ENCODE measurements at places on chromosomes 2 and 18.

DNA sequence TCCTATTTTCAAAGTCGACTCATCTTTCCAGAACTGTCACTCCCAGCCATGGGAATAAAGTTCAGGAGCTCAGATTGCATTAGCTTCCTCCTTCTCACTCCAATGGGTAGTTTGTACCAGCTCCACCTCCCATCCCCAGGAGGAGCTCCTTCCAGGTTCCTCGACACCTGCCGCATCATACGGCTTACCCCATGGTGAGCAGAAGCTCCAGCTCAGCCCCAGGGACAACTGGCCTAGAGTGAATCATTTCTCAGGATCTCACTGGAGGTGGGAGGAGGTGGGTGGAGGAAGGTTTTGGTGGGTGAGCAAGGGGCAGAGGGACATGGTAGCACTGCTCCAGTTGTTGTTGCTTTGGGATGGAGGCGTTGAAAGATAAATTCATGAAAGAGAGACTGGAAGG is 196.3 kb upstream of the PKDCC start:
- DNase-seq = no peak

- DNase-seq = no peak
These were observed 4.5 kb upstream of the IL18RAP start for GRCh38 chr2:102418421-102418961.

GRCh38 chr2:29405266-29405665 is 290.1 kb downstream of the CLIP4 start:
- no peak for DNase-seq

GRCh38 chr18:79476918-79477571 is 81.3 kb downstream of the NFATC1 start:
- no peak for DNase-seq

GRCh38 chr18:77461062-77461688 is 211.5 kb downstream of the GALR1 start:
- no peak for DNase-seq

- DNase-seq = no peak
These were observed 2.1 kb downstream of the TEX51 start for GRCh38 chr2:126900646-126901319.

DNA sequence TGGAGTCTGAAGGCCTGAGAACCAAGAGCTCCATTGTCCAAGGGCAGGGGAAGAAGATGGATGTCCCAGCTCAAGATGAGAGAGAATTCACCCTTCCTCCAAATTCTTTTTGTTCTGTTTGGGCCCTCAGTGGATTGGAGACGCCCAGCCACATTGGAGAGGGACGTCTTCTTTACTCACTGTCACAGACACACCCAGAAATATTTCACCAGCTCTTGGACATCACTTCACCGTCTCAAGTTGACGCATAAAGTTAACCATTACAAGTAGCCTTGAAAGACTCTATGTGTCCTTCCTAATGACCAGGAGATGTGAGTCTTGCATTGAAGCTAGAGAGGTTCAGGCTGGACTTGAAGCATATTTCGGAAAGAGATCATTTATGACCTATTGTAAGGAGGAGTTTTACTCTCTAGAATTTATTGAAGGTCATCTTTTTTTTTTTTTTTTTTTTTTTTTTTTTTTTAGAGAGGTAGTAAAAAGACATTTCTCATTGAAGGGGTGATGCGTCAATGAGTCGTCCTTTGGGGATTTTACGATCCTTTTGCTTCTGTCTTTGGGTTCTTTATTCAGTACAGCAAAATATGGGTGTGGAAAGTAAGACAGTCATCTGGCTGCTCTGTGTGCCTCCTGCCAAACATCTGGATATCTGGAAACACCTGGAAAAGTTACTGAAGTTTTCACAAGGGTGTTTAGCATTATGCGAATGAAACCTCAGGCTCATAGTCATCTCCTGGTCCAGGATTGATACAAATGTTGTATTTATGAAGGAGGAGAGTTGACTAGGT is 118.1 kb downstream of the PRPF40A start:
- no peak for DNase-seq

DNA sequence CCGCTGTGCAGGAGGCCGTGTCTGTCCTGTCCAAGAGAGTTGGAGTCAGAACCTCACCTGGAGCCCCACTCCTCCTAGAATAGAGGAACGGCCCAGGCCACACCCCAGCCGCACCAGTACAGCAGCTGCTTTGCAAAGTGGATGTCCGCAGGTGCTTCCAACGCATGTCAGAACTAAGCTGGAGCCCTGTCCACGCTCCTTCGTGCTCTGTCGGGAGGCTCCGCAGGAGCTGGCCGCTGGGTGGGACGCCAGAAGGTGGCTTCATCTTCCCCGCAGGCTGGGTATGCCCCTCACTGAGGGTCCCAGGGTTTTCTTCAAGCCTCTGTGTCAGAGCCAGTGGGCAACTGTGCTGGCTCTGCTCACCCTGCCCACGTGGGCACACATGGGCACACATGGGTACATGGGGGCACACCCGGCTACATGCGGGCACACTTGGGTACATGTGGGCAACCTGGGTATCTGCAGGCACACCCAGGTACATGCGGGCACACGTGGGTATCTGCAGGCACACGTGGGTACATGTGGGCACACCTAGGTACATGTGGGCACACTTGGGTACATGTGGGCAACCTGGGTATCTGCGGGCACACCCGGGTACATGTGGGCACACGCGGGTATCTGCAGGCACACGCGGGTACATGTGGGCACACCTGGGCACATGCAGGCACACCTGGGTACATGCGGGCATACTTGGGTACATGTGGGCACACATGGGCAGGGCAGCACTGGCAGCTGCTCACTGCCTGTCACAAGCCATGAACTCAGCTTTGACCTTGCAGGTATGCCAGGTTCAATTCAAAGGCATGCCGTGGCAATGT is 67.1 kb upstream of the CTDP1 start:
- no peak for DNase-seq

- DNase-seq = no peak
These were observed 6.1 kb upstream of the EMX1 start for GRCh38 chr2:72911256-72911655.

DNA sequence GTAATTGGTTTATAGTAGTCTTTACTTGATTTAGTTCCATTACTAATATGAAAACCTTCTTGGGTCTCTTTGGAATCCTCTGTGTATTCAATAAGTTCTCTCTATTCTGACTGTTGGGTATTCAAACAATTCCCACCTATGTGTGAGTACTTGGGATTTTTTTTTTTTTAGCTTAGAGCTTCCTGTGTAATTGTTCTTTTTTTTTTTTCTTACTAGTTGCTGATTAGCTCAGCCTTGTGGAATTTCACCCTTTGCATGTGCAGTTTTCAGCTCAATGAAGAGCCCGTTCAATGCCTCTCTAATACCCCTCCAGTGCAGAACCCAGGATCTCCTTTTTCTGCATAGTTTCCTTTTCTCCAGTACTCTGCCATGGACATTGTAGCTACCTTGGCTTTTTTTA is 339.1 kb upstream of the GALNT5 start:
- no peak for DNase-seq

DNA sequence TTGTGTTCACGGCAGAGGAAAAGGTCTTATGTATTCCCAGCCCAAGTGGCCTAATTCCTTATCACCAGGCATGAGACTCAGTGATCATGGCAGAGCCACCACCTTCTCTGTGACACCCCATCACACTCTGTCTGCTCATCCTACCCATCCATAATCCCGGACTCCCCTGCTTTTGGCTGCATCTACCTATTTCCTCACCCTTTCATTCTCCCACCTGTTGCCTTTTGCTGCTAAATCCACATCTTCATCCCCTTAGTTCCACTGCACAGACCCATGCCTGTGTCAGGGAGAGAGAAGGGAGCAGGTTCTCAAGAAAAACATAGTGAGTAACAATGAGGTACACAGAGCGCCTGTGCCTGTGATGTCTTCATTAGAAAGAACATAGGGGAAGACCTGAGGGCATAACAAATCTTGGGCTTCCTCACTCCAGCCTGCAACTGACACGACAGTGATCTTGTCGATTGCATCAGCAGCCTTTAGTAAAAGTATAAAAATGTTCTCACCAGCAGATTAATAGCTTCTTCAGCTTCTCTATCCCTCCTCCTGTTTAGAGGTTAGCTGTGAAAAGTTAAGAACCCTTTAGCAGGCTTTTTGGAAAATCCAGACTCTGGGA is 246.5 kb upstream of the SPRED2 start:
- DNase-seq = no peak

DNA sequence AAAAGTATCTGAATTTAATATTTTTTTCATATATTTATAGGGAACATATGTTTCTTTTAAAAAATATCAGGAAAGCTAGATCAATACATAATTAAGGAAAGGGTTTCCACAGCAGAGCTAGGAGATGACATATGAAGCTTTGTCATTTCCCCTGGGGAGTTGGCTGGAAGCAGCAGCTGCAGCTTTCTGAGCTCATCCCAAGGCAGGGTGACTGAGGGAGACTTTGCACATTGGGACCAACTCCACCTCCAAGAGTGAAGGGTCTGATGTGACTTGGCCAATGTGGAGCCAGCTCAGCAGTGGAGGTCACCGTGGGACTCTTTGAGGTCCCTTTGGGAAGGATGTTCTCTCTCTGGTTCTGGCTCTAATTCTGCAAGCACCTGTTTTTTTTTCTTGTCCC is 315.1 kb downstream of the RDH14 start:
- DNase-seq = no peak

- DNase-seq = peak; percentile 24
These were observed 38.8 kb downstream of the BMP10 start for GRCh38 chr2:68832233-68832869.

GRCh38 chr2:53569957-53570727 is 197.5 kb upstream of the CHAC2 start:
- no peak for DNase-seq

DNA sequence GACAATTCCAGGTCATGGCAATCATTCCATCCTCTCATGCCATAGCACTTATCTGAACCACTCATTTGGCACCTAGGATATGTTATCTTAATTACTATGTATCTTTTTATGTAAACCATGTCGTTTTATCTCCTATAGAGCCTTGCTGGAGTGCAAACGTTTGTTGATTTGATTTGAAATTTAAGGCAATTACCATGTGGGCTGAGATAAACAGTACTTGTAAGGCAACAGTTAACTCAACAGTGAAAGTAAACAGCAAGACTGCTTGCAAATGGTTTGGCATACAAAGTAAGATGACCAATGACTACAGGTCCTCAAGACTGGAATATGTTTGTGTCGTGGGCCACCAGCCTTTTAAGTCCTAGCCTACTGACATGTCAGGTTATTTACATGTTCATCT is 133.7 kb upstream of the ZFP36L2 start:
- DNase-seq = no peak

DNA sequence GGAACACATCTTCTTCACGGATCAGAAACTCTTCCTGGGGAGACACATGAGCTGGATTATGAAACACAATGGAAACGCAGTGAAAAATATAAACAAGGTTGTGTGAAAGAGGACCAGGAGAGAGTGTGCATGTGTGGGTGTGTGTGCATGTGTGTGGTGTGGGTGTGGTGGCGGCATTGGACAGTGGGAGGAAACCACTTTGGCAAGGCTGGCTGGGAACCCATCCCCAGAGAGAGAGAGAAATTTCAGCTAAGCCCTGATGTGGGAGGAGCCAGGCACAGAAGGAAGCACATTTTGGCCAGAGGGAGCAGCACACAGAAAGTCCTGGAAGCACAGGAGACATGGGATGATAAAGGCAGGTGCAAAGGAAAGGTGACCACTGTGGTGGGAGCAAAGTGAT is 147.6 kb upstream of the COPS8 start:
- no peak for DNase-seq

DNA sequence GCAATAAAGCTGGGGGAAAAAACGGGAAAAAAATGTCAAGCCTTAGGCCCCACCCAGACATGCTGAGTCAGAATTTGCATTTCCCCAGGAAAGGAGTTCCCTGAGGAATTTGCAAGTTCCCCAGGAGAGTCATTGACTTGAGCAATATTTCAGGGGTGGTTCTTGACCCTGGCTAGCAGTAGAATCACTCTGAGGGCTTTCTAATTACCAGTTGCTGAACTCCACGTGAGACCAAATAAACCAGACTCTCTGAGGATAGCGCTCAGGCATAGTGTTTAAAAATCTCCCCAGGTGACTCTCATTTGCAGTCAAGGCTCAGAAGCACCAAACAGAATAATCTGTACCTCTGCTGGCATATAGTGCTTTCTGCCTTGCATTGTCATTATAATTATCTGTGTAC is 48.7 kb downstream of the C1QL2 start:
- DNase-seq = no peak

DNA sequence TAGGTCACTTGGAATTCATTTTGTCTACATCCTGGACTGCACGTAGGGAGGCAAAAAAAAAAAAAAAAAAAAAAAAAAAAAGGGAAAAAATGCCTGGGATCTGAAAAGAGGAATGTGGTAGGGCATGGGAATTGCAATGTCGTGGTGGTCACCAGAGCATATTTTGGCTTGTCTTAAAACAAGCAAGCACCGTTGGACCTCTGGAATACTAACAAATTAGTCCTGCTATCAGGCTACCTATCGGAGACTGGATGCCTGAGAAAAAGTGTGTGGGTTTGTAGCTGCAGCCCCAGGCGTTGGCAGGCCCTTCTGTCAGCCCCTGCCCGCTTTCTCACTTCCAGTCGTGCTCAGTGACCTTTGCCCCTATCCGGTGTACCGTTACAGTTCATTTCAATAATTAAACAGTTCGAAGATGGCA is 588.5 kb upstream of the ZEB2 start:
- no peak for DNase-seq

GRCh38 chr2:4585057-4585635 is 881.8 kb downstream of the DCDC2C start:
- no peak for DNase-seq

- no peak for DNase-seq
These were observed 19.2 kb downstream of the ITGA6 start for GRCh38 chr2:172446474-172447063.

DNA sequence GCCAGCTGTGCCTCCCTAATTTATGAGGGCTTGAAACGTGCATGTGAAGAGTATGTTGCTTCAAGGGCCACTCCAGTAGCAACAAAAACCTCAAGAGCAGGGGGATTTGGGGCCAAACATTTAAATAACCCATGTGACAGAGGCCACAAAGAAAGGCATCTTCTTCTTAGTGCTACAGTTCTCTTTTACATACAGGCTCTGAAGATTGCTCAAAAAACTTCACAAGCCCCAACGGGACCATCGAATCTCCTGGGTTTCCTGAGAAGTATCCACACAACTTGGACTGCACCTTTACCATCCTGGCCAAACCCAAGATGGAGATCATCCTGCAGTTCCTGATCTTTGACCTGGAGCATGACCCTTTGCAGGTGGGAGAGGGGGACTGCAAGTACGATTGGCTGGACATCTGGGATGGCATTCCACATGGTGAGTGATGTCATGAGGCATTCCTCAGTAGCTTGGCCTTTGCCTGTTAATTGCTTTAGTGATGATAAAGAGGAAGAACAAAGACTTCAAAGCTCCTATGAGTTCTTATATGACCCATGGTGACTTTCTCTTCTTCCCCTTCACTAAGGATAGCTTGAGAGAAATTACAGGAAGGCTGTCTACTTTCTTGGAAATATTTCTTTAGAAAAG is 40.1 kb downstream of the NRP2 start:
- no peak for DNase-seq
